ENCODE measurements at places on chromosomes 16 and 17.

DNA sequence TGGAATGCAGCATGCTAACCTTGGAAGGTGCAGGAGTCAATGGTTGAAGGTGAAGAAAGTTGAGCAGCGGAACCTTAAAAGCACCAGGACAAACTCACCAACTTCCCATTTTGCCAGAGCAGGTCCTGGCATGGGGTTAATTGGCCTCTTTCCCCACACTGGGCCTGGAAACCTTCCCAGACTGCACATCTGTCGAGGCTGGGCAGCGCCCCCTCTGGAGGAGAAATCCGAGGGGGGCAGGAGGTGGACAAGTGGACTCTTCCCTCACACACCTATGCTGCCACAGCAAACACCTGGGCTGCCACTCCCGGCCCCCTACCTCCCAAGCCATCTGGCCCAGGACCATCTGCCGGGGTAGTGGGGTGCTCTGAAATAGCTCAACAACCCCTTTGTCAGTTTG, 232.4 kb downstream of the CBLN1 start:
- no peak for DNase-seq

DNA sequence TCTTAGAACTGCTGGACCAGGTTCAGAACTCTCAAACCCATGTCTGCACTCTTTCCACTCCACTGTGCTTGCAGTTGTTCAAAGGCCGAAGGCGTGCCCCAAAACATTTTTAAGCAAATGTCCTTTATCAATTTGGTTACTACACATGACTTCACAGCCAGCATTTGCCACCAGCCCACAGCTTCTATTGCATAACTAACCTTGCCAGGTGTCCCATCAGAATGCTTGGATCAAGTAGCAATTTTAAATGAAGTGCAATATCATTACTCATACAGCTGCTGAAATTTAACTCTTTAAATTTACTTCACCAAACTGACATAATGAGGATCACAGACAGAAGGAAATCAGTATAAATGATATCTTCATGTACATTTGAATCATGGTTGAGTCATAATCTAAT, 29.8 kb upstream of the HS3ST3A1 start:
- no peak for DNase-seq

- DNase-seq = no peak
Measured at GRCh38 chr17:5582209-5583185, 1.8 kb downstream of the NLRP1 start.

DNA sequence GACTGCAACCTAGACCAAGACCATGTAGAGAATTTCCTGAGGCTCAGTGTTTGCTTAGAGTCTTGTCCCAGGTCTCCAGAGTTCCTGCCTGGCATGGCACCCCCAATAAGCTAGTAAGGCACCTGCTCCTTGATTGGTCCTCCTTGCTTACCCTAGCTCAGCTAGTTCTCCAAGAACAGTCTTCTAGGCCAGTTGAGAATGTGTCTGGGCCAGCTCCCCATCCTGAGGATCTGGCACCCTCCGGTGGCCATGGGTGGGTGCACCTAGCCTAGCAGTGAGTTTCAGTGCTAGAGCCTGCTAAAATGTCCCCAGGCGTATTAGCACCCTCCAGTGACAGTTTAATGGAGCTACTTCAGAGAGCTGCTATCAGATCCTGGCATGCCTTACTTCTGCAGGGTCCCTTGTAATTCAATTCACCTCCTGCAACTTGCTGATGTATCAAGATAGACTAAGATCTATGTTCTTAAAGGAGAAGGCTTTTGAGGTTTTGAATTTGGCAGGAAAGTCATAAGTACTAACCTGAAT, 44.4 kb upstream of the MED13 start:
- peak; percentile 7 for DNase-seq

GRCh38 chr17:35212668-35213067, 18.5 kb upstream of the SLC35G3 start:
- no peak for DNase-seq

DNA sequence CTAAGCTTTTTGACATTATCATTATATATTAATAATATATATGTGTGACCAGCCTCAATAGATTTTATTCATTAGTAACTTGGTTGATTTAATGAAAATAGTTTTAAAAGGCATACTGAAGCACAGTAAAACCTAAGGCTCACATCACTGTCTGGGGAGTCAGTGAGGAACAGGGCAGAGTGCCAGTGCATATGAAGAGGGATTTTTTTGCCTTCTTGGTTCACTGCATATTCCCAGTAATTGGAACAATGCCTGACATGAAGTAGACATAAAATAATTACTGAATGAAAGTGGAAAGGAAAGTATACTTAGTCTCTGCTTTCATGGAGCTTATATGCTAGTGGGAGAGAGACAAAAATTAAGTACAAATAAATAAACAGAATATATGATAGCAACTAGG, 81.1 kb downstream of the FTO start:
- DNase-seq = peak; percentile 29

DNA sequence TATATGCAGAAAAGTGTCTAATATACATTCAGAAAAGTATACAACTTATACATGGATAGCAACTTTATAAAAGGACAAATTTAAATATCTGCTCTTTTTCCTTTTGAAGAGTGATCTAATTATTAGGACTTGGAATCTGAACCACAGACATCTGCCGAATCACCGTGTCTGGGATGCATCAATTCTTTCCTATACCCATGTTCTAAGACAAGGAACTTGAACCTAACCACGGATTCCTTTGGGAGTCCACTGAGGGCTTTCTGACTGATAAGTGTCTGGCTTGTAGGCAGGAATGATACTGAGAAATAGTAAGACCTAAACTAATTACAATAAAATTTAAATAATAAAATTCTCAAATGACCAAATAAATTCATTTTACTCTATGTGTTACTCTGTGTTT, 54.2 kb downstream of the NDEL1 start:
- DNase-seq = no peak

- no peak for DNase-seq
Measured at GRCh38 chr16:8923199-8923598, 40.5 kb downstream of the USP7 start.

- DNase-seq = no peak
Measured at GRCh38 chr17:40519089-40519775, 17.8 kb upstream of the TNS4 start.

- DNase-seq = no peak
Measured at GRCh38 chr17:44024853-44025252, 10.1 kb upstream of the TMEM101 start.

GRCh38 chr17:70239391-70239826, 70.1 kb downstream of the KCNJ2 start:
- no peak for DNase-seq

DNA sequence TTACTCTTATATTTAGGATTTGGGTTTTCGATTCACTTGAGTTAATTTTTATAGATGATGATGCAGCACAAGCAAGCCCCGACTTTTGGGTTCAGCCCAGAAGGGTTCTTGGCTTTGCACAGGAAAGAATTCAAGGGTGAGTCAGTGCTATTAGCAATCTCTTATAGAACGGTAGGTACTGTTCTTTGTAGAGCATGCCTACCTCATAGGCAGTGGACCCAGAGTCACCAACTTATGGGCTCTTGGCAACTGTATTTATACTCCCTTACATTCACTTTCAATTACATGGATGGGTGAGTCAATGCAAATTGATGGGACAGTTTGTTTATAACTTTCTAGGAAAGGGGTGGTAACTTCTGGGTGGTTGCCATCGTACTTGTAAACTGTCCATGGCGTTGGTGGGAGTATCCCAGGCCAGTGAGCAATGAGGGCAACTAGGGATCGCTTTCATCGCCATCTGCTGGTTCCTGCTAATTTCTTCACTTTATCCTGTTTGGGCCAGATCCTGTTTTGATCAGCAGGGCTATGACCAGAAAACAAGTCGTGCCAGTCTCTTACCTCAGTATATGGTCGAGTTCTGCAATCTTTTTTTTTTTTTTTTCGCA, 362.6 kb downstream of the CNTNAP4 start:
- DNase-seq = no peak

DNA sequence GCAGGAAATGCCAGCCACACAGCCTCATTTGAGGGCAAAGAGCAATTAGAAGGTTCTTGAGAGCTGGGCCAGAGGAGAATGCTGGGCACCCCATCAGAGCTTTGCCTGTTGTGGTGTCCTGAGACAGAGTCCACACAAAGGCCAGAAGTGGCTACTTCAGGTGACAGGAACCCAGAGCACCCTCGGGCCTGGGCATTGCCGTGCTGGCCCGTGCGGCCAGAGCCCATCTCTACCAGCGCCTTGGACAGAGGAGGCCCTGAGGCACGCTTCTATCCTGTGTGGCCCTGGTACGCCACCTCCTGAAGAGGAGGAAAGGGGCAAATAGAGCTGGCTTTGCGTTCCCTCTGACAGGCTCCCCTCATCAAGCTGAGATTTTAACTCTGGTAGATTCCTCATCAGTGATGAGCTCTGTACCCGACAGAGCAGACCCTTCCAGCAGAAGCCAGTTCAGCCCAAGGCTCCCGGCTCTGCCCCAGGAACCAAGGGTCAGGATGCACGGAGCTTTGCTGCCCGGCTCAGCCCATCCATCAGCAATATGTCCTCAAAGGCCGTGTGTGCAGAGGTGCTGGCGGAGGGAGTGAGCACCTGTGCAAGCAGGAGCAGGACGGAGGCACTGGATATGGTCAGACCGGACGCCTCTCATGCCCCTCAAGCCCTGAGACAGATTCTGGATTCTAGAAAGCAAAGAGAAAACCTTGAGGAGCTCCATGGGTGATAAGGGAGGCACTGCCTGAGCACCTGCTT, 3.4 kb upstream of the RASD1 start:
- DNase-seq = no peak

DNA sequence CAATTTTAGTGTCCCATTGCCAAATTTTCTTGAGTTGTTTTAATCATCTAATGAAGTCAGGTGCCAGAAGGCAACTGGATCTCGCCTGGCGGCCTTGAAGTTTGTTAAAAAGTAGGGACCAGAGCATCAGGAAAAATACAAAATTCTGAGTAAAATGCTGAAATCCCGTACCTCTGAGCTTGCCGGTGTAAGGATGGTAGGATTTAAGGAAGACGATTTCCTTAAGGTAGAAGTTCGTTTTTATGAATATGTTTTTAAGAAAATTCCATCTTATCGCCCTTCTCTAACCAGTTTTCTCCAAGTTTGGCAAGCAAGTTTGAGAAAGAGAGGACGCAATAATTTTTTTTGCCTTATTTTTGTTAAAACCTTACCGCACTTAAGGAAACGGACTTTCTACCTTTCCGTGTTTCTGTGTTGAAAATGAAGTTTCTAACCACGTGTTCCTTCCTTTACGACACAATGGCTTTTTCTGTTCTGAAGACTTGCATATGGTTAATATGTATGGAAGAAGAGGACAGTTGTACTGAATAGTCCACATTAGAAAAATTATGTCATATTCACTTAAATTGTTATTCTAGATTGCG, 748 bp downstream of the ATF7IP2 start:
- no peak for DNase-seq

DNA sequence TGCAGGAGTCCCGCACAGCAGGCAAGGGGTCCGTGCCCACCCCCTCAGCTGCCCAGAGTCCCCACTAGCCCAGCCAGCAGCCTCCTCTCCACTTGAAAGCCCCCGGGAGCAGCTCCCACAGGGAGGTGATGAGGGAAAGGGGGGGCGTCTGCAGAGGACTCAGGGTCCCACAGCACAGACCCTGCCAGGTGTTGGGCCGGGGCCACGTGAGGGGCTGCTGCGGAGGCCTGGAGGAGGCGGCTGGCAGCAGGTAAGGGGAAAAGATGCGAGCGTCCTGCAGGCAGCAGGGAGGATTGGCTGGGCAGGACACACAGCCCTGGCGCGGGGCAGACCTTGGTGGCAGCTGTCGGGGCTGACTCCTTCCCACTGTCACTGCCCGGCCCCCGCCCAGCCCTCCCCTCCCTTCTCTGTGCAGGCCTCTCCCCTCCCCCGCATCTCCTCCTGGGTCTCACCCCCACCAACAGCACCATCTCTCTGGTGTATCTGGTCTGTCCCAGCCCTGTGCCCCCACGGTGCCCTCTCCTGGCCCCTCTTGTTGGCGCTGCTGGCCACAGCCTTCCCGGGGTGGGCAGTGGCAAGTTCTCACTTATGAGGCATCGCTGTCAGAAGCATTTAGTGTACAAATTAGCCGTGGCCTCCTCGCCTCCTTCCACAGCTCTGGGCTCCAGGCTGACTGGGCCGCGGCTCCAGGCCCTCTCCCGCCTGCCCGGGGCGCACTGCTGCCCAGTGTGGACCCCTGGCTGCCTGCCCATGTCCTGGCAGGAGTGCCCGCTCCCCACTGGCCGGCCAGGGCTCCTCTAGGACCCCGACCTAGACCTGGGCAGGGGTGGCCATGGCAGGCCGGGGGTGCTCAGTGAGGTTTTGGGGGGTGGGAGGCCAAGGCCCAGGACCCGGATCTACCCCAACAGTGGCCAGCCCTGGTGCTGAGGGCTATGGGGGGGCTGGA, 4.4 kb upstream of the PRR35 start:
- no peak for DNase-seq

- DNase-seq = no peak
Measured at GRCh38 chr17:16304830-16305229, 48.4 kb downstream of the CENPV start.

DNA sequence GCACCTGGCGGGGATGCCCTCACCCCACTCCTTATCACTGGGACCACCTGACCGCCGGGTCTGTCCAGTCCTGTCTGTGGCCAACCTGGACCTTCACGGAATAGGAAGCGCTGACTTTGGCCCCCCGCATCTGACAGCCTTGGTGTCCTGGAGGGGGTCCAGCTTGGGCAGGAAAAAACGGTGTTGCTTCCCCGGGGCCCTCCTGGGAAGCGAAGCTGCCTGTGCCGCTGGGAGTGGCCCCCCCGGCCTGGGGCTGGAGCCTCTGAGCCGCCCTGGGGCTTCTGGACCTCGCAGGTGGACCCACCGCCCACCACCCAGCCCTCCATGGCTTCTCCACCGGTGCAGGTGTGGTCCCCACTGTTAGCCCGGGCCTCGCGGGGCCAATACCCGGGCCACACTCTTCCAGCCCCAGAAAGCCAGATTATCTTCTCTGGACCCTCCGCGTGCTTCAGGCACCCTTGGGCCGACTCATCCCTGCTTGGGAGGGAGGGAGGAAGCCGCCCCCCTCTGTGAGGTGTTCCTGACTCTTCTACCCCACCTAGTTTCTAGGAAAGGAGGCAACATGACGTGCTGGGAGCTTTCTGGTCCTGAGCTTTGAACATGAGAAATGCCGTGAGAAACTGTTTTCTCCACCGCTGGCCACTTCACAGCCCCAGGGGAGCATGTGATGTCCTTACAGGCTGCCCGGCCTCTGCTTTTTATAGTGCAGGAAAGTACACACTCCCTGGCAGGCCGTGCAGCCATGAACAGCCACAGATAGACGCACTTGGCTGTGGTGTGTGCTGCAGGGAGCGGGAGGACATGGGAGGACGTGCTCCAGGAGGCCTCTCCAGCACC, 1.1 kb downstream of the C1QTNF1 start:
- DNase-seq = no peak

DNA sequence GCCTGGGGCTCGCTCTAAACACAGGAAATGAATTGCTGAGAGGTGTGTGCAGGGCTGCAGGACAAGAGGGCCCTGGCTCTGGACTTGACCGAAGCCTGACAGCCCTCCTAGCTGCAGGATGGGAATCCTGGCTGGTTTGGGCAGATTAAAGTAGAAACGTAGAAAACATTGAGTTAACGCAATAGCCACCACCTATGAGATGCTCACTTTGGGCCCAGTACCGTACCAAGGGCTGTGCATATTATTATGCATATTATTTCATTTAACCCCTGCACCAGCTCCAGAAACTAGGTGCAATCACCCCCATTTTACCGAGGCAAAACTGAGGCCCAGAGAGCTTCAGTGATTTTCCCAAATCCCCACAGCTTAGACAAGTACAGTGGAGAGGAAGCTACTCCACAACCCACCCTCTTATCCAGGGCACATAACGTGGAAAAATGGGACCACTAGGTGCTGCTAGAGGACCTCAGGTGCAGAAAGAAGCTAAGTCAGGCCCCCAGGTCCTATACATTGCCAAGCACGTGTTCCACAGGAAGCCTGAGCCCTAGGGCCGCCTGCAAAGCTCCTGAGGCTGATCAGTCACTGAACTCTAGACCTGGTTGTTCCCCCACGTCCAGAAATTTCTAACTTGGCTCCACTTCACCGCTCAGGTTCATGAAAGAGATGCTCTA, 79.2 kb downstream of the MYH11 start:
- DNase-seq = no peak
